Heart left ventricle (tissue), 16 donors: ENCODE measurements at places on chromosomes 4 and X. TPM values are rescaled to one million over a fixed set of nuclear protein-coding genes. Genes with fewer than 3 reads are reported as not detected.

DNA sequence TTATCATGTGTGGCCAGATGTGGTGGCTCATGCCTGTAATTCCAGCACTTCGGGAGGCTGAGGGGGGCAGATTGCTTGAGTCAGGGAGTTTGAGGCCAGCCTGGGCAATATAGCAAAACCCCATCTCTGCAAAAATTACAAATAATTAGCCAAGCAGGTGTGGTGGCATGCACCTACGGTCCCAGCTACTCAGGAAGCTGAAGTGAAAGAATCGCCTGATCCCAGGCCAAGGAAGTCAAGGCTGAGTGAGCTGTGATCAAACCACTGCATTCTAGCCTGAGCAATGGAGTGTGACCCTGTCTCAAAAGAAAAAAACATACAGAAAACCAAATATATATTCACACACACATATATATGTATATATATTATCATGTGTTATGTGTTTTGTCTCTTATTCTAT, 15.0 kb downstream of the APELA start:
- DNase-seq: no peak
- no peaks in the 10 kb centered on the region for H3K36me3 ChIP-seq
- no peaks in the 10 kb centered on the region for H3K27me3 ChIP-seq
- H3K4me3 ChIP-seq: no peak overlapping the region
- no peaks in the 10 kb centered on the region for H3K4me1 ChIP-seq
- no peak overlapping the region for H3K27ac ChIP-seq

GRCh38 chr4:116724249-116724648, 361.1 kb downstream of the TRAM1L1 start:
- H3K27ac ChIP-seq: no peak overlapping the region
- no peaks in the 10 kb centered on the region for H3K27me3 ChIP-seq
- no peak overlapping the region for H3K4me3 ChIP-seq
- H3K4me1 ChIP-seq: no peaks in the 10 kb centered on the region
- H3K36me3 ChIP-seq: no peaks in the 10 kb centered on the region
- DNase-seq: no peak

GRCh38 chr4:107546638-107547037, 173.4 kb downstream of the PAPSS1 start:
- H3K27ac ChIP-seq: no peak overlapping the region
- H3K27me3 ChIP-seq: no peaks in the 10 kb centered on the region
- no peaks in the 10 kb centered on the region for H3K36me3 ChIP-seq
- H3K4me1 ChIP-seq: no peaks in the 10 kb centered on the region
- no peak for DNase-seq

- no peaks in the 10 kb centered on the region for H3K4me1 ChIP-seq
- no peak overlapping the region for H3K27ac ChIP-seq
- H3K36me3 ChIP-seq: no peaks in the 10 kb centered on the region
- no peaks in the 10 kb centered on the region for H3K27me3 ChIP-seq
- no peak overlapping the region for H3K4me3 ChIP-seq
These were observed 148.7 kb downstream of the FSTL5 start for GRCh38 chr4:162015090-162015489.

DNA sequence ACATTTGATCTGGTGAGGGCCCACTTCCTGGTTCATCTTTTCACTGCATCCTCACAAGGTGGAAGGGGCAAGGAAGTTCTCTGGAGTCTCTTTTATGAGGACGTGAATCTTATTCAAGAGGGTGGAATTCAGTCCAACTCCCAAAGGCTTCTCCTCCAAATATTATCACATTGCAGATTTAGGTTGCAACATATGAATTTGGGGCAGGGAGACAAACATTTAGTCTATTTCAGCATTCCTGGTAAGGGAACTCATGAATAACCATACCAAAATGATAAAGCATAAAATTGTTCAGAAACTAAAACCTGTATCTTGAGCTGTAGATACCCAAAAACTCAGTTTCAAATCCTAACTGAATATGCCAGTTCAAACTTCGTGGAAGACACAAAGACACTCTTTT, 246.8 kb downstream of the QDPR start:
- no peak overlapping the region for H3K27ac ChIP-seq
- no peaks in the 10 kb centered on the region for H3K27me3 ChIP-seq
- no peaks in the 10 kb centered on the region for H3K4me1 ChIP-seq
- no peaks in the 10 kb centered on the region for H3K36me3 ChIP-seq

GRCh38 chrX:134570899-134571298, 87.4 kb downstream of the PLAC1 start:
- H3K36me3 ChIP-seq: no peaks in the 10 kb centered on the region
- no peak overlapping the region for H3K27ac ChIP-seq
- H3K4me1 ChIP-seq: peaks cover 9% of the 10 kb centered on the region
- DNase-seq: no peak
- no peak overlapping the region for H3K4me3 ChIP-seq

DNA sequence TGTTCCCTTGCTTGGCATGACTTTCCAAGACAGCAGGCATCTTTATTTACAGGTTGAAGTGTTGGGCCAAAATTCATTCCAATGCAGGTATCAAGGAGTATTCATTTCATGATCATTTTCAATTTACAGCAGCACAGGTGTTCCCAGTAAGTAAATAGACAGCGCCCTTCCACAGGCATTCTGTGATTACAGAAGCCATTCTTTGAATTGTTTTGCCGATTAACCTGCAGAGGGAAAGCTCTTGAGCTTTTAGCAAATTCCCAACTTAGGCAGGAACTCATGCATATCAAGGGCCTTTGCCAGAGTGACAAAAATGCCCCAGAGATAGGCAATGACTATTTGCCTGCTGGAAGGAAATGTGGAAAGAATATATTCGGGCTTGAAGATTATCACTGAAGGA, 6.8 kb downstream of the TXK start:
- peaks cover 26% of the 10 kb centered on the region for H3K4me1 ChIP-seq
- no peak overlapping the region for H3K27ac ChIP-seq
- H3K4me3 ChIP-seq: no peak overlapping the region
- no peaks in the 10 kb centered on the region for H3K36me3 ChIP-seq

GRCh38 chr4:114209584-114209983, 230.1 kb upstream of the ARSJ start:
- DNase-seq: no peak
- no peaks in the 10 kb centered on the region for H3K27me3 ChIP-seq
- H3K4me1 ChIP-seq: no peaks in the 10 kb centered on the region
- no peaks in the 10 kb centered on the region for H3K36me3 ChIP-seq
- H3K4me3 ChIP-seq: no peak overlapping the region

DNA sequence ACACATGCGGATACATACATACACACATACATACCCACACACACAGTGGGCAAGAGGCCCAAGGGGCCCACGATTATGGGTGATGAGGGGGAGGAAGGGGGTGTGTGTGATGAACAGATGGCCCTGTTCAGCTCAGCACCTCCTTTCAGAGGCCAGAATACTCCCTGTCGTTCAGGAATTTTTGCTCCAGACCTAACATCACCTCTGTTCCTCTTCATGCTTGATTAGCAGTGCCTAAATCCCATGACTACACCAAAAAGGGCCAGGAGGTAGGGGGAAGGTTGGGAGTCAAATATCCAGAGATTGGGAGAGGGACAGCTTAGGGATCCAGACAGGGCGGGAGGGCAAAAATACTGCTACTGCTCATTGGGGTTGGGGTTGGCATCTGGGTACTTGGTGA, 42.7 kb downstream of the SMC1A start:
- no peak overlapping the region for H3K4me3 ChIP-seq
- no peak overlapping the region for H3K27ac ChIP-seq
- H3K4me1 ChIP-seq: no peaks in the 10 kb centered on the region
- H3K36me3 ChIP-seq: peaks cover 58% of the 10 kb centered on the region
- no peak for DNase-seq

DNA sequence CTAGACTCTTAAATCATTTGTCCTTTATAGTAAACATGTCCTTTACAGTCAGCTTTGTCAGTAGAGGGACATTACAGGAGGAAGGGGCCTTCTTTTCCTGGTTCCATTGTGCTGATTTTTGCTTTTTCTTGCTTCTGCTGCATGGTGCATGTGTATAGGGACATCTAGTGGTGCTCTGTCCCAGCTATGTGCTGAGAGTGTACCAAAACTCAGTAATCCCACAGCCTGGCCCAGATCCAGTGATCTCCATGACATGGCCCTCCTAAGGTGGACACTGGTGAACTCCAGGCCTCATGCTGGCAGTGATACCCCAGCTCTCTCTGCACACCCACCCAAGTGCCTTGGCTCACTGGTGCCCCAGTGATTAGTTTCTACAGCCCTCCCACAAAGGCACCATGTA, 45.2 kb downstream of the MAGEB17 start:
- no peak for DNase-seq
- no peaks in the 10 kb centered on the region for H3K36me3 ChIP-seq
- no peaks in the 10 kb centered on the region for H3K27me3 ChIP-seq

- DNase-seq: no peak
- H3K27me3 ChIP-seq: no peaks in the 10 kb centered on the region
- no peak overlapping the region for H3K27ac ChIP-seq
- H3K4me1 ChIP-seq: no peaks in the 10 kb centered on the region
These were observed 50.9 kb downstream of the TSPAN7 start for GRCh38 chrX:38612281-38612680.

GRCh38 chr4:187181054-187181453, 457.4 kb upstream of the FAT1 start:
- no peak for DNase-seq
- no peak overlapping the region for H3K27ac ChIP-seq
- H3K4me1 ChIP-seq: no peaks in the 10 kb centered on the region
- no peaks in the 10 kb centered on the region for H3K27me3 ChIP-seq
- no peaks in the 10 kb centered on the region for H3K36me3 ChIP-seq
- H3K4me3 ChIP-seq: no peak overlapping the region

- no peak overlapping the region for H3K4me3 ChIP-seq
- no peaks in the 10 kb centered on the region for H3K4me1 ChIP-seq
- H3K27me3 ChIP-seq: no peaks in the 10 kb centered on the region
- no peak overlapping the region for H3K27ac ChIP-seq
These were observed 415.0 kb upstream of the INTU start for GRCh38 chr4:127217586-127218229.

GRCh38 chr4:145936997-145937901, 1.4 kb downstream of the ZNF827 start:
- no peaks in the 10 kb centered on the region for H3K27me3 ChIP-seq
- H3K4me1 ChIP-seq: peaks cover 22% of the 10 kb centered on the region
- no peaks in the 10 kb centered on the region for H3K36me3 ChIP-seq
- H3K27ac ChIP-seq: peak overlapping the region; percentile 92
- peak; percentile 69 for DNase-seq

GRCh38 chr4:20938204-20938603, 237.9 kb downstream of the PACRGL start:
- H3K4me1 ChIP-seq: no peaks in the 10 kb centered on the region
- no peaks in the 10 kb centered on the region for H3K27me3 ChIP-seq
- H3K27ac ChIP-seq: no peak overlapping the region
- H3K36me3 ChIP-seq: no peaks in the 10 kb centered on the region

DNA sequence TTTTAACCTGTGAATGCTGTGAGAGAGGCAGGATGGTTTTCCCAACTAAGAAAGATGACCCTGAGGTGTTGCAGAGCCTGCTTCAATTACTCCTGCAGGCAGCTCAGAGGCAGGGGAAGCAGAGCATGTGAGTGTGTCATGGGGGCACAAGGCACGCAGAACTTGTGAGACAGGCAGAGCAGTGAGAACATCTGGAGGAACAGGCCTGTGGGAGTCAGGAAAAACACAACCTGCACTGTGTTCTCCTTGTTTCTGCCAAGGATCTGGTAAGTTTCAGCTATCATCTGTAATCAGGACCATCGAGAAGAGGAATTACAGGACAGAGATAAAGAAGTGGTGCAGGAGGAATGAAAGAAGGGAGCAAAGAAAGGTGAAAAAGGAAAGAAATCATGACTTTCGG, 741.8 kb upstream of the INTU start:
- H3K4me1 ChIP-seq: no peaks in the 10 kb centered on the region
- no peak for DNase-seq
- no peak overlapping the region for H3K27ac ChIP-seq
- H3K4me3 ChIP-seq: no peak overlapping the region
- H3K27me3 ChIP-seq: no peaks in the 10 kb centered on the region

DNA sequence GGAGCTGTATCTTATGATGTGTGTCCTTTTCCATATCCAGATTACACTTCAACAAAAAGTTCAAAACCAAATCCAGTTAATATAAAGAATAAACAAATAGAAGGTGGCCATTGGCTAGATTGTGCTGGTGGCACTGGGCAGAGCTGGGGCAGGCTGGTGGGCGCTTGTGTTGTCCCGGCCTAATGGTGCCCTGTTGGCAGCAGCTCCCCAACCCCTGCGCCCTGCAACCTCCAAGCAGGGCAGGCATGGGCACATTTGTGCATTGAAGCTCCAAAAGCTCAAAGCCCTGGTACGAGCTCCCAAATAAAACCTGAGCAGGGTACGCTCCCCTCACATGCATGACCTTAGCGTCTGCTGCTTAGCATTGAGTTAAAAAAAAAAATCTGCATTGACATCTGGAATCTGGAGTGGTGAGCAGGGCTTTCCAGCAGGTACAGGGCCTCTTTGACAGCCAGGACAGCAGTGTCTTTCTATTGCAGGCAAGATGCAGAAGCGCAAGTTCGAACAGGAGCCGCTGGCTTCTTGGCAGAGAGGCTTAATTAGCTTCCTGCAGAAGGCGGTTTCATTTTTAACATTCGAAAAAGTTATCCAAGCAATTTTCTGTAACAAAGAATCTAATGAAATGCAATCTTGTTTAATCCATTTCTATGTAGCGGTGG, 25.9 kb upstream of the NYX start:
- peak overlapping the region; percentile 47 for H3K4me3 ChIP-seq
- H3K36me3 ChIP-seq: no peaks in the 10 kb centered on the region
- H3K27ac ChIP-seq: no peak overlapping the region
- H3K4me1 ChIP-seq: no peaks in the 10 kb centered on the region

DNA sequence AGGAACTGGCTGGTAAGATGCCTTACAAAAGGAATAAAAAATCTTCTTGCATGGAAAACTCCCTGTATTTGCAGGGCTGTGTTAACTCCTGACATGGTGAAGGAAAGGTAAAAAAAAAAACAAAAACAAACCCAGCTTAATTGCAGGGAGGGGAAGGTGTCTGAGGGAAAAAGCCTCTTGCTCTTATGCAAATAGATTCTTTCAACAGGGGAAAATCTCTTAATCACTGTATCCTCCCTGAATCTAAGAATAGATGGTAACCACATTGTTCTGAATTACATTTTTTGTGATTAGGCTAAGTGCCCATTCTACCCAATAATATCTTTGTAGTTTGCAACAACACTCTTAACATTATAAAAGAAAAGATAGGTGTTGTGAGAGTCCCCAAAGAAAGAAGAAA, 172.6 kb downstream of the RBM46 start:
- H3K4me3 ChIP-seq: no peak overlapping the region
- DNase-seq: no peak
- peaks cover 4% of the 10 kb centered on the region for H3K4me1 ChIP-seq
- no peaks in the 10 kb centered on the region for H3K27me3 ChIP-seq
- H3K36me3 ChIP-seq: no peaks in the 10 kb centered on the region

GRCh38 chr4:91243132-91243531, 1060.6 kb upstream of the GRID2 start:
- no peak overlapping the region for H3K27ac ChIP-seq
- no peaks in the 10 kb centered on the region for H3K36me3 ChIP-seq
- no peaks in the 10 kb centered on the region for H3K27me3 ChIP-seq
- no peak overlapping the region for H3K4me3 ChIP-seq
- DNase-seq: peak; percentile 59

Gene NAP1L2
- 10.9 TPM for total RNA-seq

Gene FAM149A
- total RNA-seq: 6.7 TPM

Gene GYG2
- 0.64 TPM for total RNA-seq

Gene CXXC4
- 3.3 TPM for total RNA-seq

Gene CNGA1
- total RNA-seq: 0.41 TPM

Gene CDX4
- total RNA-seq: not detected

Gene SNCA
- total RNA-seq: 5.5 TPM

Gene FANCB
- total RNA-seq: 0.44 TPM

Gene IQCM
- total RNA-seq: not detected
